ENCODE measurements at places on chromosomes 1 and 21.

- no peak for DNase-seq
Observed at GRCh38 chr1:66245691-66246090, 288.3 kb upstream of the SGIP1 start.

DNA sequence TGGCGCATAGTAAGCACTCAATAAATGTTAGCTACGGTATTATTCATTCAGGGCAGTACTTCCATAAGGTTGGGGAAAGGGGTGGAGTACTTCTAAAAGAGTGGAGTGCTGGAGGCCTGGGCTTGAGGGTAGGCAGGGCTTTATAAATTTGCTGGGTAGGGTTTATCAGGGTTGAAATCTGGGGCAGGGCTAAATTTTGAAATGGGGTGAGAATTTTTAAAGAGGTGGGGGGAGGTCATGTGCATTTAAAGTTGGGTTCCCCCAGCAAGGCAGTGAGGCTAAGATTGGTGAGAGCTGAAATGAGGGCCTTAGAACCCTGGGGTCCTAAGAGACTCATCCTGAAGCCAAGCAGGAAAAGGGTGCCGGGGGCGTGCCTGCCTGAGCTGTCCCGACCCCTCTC lies 10.0 kb downstream of the CATSPER4 start:
- no peak for DNase-seq

DNA sequence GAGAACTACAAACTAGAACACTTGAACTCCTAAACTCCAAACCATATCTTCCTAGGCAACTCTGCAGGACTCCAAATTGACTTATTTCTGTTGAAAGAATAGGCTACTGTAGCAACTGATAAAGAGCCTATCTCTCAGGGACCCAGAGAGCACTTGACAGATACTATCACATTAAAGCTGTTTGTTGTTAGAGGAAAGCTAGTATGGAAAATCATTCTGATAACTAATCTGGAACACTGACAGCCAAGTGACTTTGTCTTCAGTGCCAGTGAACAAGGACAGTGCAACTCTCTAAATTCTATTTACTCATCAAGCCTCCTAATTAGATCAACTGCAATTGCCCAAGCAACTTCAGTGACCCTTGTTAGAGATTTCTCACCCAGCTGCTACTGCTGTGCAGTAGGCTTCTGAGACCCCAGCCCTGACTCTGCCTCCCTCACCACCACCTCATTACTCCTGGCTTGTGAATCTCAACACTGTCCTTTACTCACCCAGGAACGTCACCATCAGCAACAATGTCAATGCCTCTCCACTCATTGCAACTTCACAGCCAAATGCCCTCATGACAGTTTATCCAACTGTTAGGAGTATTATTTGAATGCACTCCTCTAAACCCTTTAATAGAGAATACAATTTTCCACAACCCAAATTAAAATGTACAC lies 7.4 kb upstream of the RGS13 start:
- DNase-seq = no peak

- DNase-seq = no peak
Observed at GRCh38 chr1:181767001-181767708, 283.8 kb downstream of the CACNA1E start.

DNA sequence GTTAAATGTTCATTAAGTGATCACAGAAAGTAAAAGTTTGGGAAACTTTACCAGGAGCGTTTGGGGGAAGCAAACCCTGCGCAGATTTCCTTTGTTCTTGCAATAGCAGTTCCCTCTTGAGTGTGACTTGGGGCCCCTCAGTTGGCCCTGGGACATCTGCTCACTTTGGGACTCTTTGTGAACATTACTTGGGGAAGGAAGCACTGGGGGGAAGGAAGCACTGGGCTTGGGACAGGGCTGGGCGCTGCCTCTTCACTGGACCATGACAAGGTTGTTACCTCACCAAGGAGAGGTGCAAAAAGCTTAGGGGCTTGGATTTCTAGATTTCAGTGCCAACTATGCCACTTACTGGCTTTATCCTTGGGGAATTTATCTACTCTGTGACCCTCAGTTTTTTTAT lies 63.5 kb downstream of the ETS2 start:
- no peak for DNase-seq

- DNase-seq = no peak
Observed at GRCh38 chr21:45164838-45165237, 90.5 kb downstream of the ADARB1 start.

- no peak for DNase-seq
Observed at GRCh38 chr1:31063631-31064030, 1.9 kb downstream of the PUM1 start.

DNA sequence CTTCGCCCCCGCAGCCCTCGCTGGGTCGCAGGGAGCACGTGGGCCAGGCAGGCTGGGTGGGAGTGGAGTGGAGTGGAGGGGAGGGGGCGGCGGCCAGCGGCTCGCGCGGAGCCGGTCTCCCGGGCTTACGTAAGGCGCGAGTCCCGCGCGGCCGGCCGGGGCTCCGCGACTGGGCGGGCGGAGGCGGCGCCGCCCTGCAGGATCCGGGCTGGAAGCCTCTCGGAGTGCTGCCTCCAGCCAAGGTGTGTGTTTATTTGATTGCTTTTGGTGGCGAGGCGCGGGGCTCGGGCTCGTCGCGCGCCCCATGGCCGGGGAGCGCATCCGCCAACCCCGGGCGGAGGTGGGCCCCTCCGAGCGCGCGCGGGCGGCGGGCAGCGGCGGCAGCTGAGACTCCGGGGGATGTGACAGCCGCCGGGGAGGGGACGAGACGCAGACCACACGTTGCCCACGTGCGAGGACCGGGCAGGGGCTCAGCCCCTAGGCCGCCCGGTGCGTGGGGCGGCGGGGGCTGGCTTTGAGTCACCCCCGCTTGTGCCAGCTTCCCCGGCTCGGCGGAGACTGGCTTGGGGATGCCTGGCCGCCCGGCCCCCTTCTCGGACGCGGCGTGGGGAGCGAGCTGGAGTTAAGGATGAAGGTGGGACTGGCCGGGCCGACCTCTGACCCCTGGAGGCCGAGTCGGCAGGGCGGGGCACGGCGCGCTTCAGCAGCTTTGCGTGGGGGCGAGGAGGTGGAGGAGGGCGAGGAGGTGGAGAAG lies 402 bp upstream of the AK4 start:
- DNase-seq = no peak

- DNase-seq = peak; percentile 68
Observed at GRCh38 chr1:106721790-106722189, 334.7 kb upstream of the PRMT6 start.

GRCh38 chr1:56551691-56552090 lies 27.7 kb downstream of the PLPP3 start:
- DNase-seq = peak; percentile 33

DNA sequence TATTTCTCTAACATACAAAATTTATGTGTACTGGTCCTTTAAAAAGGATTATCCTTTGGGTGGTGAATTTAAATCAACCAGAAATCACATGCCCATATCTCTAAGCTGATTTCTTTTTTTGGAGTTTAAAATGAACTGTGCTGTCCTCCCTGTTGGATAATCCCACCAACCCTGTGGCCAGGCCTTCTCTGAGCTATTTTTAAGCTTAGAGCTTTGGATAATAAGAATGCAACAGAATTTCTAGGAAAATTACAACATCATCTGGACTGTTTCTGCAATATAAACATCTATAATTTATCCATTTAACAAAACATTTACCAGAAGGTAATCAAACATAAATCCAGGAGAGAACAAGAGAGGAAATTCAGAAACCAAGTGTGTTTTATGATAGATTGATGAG lies 88.3 kb downstream of the LRRC40 start:
- DNase-seq = no peak

DNA sequence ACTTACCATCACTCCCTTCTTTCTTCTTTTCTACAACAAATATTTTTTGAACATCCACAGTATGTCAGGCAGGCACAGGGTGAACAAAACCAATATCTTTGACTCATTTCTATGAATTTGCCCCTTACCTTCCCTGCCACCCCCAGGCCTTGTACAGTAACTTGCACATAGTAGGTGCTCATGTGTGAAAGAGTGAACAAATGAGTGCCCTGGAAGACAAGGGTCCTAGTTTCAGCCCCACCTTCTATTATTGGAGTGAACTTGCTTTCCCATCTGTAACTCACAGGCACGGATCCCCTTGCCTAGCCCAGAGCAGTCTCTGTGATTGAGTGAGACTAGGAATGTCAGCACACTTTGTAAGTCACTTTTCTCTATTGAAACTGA lies 12.8 kb downstream of the ZDHHC18 start:
- no peak for DNase-seq

DNA sequence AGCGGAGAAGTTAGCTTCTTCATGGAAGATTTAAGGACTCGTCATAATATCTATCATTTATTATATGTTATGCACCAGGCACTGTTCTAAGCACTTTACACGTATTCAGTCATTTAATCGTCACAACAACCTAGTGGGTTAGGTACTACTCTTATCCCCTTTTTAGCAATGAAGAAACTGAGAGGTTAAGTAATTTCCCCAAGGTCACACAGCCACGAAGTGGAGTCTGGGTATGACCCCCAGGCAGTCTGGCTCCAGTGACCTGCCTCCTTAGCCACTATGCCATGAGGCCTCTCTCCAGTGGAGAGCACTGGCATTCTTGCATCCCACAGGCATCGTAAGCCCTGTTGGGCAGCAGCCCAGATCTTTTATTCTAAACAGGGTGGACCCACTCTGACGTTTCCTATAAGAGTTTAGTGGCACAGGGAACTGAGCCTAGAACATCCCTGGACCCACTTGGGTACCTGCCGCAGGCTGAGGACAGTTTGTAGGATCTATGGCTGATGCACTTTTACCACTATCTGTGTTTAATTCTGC lies 123.0 kb downstream of the NAV1 start:
- DNase-seq = no peak

DNA sequence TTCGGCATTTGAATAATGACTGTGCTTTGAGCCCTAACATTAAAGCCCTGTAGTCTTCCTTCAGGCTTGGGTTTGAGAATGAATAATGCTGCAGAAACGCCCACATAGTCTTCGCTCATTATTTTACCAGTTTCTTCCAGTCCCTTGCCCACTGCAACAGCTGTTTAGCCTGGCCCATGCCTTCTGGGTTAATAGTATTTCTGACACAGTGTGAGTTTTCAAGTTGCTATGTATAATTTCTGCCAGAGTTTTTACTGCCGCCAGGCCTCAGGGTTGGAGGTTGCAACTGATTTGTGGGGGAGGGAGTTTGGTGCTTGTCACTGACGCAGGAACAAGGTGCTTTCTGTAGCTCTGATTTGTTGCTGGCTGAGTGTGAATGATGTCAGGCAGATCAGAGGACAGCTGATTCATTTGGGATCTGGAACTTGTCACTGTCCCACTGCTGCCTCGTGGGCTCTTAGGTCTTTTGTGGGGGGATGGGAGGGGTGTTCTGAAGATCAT lies 109.8 kb downstream of the MAST2 start:
- DNase-seq = no peak

GRCh38 chr21:16879479-16879878 lies 633.4 kb upstream of the CXADR start:
- no peak for DNase-seq

DNA sequence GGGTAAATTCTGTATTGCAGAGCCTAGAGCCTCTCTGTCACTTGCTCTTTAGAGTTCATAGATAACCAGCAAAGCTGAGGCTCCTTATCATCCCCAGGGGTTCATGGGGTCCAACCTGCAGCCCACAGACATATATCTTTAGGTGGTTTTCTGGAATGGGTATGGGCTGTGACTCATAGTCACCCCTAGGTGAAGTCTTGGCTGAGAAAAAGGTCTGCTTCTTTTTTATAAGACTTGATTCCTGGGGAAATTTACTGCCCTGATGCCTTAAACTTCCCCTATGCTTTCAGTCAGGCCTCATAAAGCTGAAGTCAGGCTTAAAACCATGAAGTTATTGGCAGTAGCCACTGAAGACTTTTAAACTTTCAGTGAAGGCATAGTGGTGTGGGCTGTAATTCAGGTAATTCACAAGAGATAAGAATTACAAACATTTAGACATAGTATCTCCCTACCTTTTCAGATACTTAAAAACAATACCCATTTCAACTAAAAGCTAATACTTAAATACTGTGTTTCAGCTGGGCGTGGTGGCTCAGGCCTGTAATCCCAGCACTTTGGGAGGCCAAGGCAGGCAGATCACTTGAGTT lies 46.8 kb downstream of the MACO1 start:
- DNase-seq = no peak

- DNase-seq = no peak
Observed at GRCh38 chr1:1434131-1434823, 1.2 kb upstream of the VWA1 start.

DNA sequence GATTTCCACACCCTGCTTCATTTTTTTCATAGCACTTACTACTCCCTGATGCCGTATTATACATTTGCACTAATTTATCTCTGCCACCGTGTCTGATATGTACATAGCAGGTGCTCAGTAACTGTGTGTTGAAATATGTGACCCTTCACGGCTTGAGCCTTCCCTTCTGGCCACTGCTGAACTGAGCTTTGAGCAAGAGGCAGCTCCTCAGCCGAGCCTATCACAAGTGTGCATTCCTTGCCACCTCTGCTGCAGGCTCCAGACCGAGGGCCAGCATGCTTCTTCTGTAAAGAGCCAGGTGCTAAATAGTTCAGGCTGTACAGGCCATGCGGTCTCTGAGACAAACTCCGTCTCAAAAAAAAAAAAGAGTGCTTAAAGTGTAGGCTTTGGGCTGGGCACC lies 22.6 kb downstream of the PLEKHM2 start:
- DNase-seq = no peak

GRCh38 chr1:4021136-4021973 lies 121.3 kb upstream of the C1orf174 start:
- DNase-seq = no peak

DNA sequence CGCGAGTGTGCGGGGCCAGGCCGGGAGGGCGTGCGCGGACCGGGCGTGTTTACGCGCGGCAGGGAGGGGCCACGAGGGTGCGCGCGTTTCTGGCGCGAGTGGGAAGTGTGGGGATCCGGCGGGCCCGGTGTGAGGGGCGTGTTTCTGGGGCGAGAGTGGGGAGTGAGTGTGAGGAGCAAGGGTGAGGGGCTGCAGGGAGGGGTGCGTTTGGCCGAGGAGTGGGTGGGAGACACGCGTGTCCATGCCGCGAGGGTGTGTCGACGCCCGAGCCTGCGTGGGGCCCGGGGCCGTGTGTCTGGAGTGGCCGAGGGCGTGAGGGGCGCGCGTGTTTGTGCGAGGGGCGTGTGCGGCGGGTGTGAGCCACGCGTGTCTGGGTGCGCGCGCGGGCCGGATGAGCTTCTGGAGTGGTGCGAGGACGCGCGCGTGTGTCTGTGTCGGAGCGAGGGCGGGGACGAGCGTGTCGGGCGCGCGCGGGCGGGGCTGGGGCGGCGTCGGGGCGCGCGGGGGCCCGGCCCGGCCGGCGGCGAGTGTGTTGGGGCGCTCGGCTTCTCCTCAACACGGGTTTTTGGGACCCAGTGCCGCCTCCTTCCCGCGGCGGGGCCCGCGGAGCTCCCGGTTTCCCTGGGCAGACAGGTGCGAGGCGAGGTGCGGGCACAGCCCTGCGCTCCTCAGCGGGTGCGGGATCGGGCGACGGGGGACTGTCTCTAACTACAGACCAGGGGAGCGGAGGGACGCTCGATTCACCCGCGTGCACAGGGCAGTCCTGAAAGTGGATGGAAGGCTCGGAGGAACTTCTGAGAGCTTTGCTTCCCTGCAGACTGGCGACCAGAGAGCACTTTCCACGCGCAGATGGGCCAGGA lies 65.8 kb upstream of the VAMP3 start:
- no peak for DNase-seq
